ENCODE measurements at places on chromosomes 4 and X.

GRCh38 chr4:106238820-106239420 is 77.1 kb downstream of the TBCK start:
- no peak for DNase-seq

- DNase-seq = no peak
These were observed 34.5 kb downstream of the INTS12 start for GRCh38 chr4:105674011-105674410.

DNA sequence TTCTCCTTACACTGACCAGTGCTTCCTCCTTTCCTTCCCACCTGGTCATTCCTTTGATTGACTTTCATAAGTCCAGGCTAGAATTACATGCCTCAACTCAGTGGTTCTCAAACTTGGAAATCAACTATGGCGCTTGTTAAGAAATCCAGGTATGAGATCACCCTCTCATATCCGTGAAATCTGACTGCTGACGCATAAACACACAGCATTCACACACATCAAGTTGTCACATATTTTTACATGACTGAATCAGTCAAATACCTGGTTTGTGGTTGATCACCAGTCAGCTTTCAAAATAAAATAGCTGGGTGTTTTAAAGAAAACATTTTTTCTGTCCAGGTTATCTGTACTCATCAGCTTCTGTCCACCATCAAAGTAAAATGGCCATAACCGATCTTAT is 433.5 kb downstream of the AFF2 start:
- no peak for DNase-seq

GRCh38 chr4:149347139-149347538 is 468.5 kb downstream of the IQCM start:
- no peak for DNase-seq

- no peak for DNase-seq
These were observed 284.4 kb upstream of the SFRP2 start for GRCh38 chr4:154073107-154073822.

DNA sequence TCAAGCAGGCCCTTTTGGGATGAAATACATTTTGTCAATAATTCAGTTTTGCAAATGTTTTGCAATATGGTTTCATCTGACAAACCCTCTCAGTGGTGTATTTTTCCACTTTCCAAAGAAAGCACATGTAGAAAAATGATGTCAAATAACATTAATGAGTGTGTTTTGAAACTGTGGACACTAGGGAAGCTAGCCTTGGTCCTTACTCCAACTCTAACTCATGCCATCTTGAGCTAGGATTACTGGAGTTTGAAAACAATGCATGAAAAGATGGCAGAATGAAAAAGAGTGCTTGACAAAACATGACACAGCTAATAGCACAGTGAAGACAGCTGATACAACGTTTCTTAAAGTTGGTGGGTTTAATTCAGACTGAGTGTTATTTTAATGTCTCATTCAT is 41.4 kb downstream of the HAND2 start:
- DNase-seq = no peak

GRCh38 chr4:1551211-1551610 is 132.9 kb downstream of the FAM53A start:
- no peak for DNase-seq

- no peak for DNase-seq
These were observed 179.6 kb upstream of the TENM3 start for GRCh38 chr4:182063651-182064050.

DNA sequence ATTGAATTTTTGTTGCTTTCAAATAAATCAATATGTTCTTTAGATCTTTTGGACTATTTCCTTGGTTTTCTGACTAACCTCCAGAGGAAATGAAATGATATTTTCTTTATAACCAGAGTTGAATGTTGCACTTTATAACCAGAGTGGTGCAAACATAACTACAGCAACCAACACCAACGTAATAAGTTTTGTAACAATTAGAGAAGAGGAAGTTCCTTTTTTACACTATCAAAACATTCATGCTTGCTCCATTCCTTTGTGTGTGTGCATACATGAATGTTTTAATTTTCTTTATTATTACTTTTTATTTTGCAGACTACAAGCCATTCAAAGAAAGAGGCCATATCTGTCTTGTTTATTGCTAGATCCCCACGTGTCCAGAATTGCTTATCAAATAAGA is 193.0 kb upstream of the PPP3CA start:
- DNase-seq = no peak

GRCh38 chr4:89538171-89538570 is 230.6 kb upstream of the GPRIN3 start:
- no peak for DNase-seq

DNA sequence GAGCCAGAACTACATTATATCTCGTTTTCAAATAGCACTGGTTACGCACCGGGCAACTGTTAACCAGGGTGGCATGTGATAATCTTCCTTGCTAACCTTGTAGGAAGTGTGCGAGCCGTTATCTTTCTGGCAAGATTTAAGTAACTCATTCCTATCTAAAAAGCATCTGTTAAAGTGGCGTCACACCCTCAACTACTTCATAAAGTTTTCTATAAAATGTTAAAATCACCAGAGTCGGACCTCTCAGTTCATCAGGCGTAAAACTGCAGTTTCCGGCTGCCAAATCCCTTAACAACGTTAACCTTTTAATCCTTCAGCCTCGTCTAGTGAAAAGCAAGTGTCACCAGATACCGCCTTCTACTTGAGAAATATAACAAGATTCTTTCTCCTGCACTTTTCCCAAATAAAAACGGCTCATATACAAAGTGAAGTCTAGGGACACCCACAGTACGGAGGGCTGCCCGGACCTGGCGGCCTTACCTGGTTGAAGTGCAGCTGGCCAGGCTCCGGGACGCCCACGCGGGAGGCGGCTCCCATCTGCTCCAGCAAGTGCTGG is 1.2 kb downstream of the SLC39A8 start:
- no peak for DNase-seq

GRCh38 chrX:118872102-118872566 is 48.5 kb downstream of the ZCCHC12 start:
- DNase-seq = no peak

- DNase-seq = no peak
These were observed 674.5 kb upstream of the BOD1L1 start for GRCh38 chr4:14302021-14302420.

DNA sequence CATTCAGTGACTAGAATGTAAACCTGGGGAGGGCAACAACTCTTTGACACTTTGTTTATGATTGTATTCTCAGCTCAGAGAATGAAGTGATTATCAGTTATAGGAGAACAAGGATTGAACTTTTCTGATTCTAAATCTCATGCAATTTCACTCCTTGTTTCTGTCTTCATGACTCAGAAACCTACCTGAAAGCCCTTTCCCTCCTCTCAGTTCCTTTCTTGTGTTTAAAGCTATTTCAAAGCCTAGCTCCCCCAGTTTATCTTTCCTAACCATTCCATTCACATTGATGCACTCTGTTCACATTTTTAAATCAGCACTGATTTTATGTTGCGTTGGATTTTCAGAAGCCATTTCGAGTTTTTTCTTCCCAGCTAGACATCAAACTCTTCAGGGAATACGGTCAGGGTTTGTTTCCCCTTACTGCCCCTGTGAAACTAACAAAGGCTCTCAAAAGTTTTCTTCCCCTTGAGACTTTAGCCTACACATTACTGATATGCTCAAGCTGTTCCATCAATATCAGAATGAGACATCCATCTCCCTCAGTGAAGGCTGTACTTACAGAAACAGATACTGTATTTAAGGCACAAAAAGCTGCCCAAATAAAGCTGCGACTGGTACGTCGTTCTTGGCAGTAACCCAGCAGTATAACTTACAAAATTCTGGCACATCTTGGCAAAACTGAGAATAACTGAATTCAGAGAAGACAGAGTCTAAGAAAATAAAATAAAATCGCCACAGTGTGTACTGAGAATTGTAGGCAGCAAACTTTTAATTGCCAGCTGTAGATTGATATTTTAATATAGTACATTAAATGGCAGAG is 31.0 kb downstream of the SRPX start:
- no peak for DNase-seq

DNA sequence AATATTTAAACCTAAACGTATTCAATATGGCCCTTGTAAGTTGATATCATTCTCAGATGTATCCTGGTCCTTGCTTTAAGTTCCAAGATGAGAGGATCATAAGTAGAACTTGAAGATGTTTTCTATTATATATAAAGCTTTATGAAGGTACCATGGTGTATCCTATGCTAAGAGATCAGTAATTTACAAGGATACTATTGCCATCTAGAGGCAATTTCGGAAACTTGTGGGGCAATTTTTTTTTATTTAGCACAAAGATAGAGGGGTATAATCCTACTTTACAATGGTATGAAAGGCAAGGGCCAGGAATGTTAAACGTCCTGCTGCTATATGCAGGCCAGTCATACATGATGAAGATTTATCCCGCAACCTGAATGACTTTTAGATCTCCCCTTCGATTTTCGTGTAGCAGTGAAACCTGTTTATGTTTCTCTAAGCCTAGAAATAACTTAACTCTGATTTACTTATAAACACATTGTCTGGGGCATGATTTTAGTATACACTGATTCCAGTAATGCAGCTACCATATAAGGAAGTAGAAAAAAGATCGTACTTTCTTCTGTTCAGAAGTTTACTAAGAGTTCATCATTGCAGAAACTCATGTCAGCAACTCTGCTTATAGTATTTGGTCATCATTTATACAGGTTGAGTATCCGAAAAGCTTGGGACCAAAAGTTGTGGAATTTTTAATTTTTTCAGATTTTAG is 2.6 kb downstream of the SLC25A31 start:
- DNase-seq = no peak

Measured in activated T-cell treated with anti-CD3 and anti-CD28 coated beads for 1 hour (primary cell).